ENCODE measurements at places on chromosomes 13 and 19.
A peak's percentile ranks its signal among the peaks of the same experiment; 100 is the strongest.

- DNase-seq, result peak; percentile 41
These were observed 81.6 kb downstream of the DPF1 start for GRCh38 chr19:38142176-38143035.

GRCh38 chr13:110234532-110234931 is 72.4 kb downstream of the COL4A1 start:
- no peak for DNase-seq

- no peak for DNase-seq
These were observed 1.6 kb downstream of the MEX3D start for GRCh38 chr19:1566392-1567115.

- DNase-seq, result no peak
These were observed 3.3 kb downstream of the CYP4F8 start for GRCh38 chr19:15618321-15618720.

- DNase-seq, result no peak
These were observed 4.7 kb downstream of the F7 start for GRCh38 chr13:113110048-113110851.

GRCh38 chr13:111539791-111540446 is 219.5 kb downstream of the TEX29 start:
- DNase-seq, result no peak

GRCh38 chr19:55005684-55006488 is 32.2 kb downstream of the GP6 start:
- DNase-seq, result peak; percentile 15

DNA sequence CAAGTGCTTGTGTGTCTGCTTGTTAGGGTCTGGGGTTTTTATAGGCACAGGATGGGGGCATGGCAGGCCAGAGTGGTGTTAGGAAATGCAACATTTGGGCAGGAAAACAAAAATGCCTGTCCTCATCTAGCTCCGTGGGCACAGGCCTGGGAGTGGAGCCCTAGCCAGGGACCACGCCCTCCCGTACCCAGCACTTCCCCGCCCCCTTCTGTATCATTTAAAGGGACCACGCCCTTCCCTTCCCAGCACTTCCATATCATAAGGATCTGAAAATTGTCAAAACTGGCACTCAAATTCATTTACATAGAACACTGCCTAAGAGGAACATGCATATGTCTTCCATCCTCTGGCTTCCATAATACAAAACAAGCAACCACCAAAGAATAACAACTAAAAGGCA is 185.8 kb downstream of the B3GLCT start:
- no peak for DNase-seq

GRCh38 chr19:48292798-48293197 is 22.9 kb downstream of the ZNF114 start:
- DNase-seq, result no peak

DNA sequence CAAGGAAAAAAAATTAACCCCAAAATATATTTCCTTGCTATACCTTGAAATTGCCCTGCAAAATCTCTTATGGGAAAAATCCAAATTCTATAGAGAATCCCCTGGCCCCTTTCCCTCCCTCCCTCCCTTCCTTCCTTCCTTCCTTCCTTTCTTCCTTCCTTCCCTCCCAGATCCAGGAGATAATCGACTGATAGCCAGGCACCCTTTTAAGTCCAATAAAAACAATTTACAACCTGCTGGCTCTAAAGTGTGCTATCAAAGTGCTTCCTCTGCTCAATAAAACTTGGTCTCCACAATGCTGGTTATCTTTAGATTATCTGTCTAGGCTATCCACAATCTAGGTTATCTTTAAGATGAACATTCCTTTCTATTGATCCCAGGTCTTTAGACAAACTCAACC is 83.1 kb upstream of the TUBA3C start:
- no peak for DNase-seq

GRCh38 chr13:77230560-77230959 is 96.3 kb downstream of the MYCBP2 start:
- no peak for DNase-seq

GRCh38 chr19:41195675-41196497 is 2.9 kb downstream of the CYP2S1 start:
- DNase-seq, result no peak

GRCh38 chr19:30318936-30319335 is 53.2 kb upstream of the ZNF536 start:
- no peak for DNase-seq

DNA sequence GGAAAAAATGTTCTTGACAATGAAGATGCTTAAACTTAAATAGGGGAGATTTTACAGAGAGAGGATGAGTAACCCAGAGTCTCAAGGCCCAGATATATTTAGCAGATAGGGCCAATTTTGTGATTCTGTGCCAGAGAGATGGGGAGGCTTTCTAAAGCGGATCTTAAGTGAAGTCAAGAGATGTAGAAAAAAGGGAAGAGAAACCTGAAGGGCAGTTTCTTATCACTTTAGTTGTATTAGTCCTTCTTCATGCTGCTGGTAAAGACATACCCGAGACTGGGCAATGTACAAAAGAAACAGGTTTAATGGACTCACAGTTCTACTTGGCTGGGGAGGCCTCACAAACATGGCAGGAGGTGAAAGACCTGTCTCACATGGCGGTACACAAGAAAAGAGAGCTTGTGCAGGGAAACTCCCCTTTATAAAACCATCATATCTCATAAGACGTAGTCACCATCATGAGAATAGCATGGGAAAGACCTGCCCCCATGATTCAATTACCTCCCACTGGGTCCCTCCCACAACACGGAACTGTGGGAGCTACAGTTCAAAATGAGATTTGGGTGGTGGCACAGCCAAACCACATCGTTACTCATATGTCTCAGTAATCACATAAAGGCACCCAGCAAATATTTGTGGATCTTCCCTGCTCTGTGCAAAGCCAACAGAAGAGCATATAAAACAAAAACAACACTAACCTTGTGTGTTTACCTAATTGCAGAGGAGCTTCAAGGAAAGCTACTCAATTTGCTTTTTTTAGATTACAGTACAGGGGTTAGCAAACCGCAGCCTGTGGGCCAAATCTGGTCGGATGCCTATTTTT is 102.6 kb upstream of the MYCBP2 start:
- no peak for DNase-seq

DNA sequence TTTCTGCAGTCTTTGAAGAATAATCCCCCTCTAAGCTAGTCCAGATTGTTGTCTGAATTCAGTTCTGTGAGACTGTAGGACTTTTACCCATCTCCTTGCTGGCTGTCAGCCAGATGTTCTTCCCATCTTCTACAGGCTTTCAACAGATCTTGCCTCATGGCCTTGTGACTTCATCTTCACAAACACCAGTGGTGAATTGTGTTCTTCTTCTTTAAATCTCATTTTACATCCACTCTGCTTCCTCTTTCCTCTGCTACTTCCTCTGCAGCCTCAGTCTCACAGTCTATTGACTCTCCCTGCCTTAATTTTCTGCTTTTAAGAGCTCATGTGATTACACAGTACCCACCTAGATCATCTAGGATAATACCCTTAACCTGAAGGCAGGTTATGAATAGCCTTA is 859.0 kb upstream of the SLITRK1 start:
- no peak for DNase-seq

DNA sequence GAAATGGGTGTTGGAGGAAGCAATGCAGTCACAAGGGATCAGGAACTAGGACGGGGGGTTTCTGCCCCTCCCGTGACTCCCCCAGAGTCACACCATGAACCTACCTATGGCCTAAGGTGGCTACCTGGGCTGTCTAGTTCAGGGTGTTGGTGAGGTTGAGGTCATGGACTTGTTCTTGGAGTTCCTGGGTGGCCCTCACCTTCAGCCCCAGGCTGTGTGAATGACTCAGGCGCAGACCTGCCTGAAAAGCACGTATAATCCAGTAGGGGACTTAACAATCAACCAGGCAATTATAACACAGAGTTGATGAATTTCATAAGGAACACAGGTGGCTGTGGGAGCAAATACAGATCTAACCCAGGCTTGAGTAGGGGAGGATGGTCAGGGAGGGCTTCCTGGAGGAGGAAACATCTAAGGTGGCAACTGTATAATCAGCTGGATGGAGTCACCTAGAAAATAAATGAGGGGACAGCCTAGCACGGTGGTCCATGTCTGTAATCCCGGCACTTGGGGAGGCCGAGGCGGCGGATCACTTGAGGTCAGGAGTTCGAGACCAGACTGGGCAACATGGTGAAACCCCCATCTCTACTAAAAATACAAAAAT is 25.6 kb upstream of the ADGRE1 start:
- DNase-seq, result no peak

DNA sequence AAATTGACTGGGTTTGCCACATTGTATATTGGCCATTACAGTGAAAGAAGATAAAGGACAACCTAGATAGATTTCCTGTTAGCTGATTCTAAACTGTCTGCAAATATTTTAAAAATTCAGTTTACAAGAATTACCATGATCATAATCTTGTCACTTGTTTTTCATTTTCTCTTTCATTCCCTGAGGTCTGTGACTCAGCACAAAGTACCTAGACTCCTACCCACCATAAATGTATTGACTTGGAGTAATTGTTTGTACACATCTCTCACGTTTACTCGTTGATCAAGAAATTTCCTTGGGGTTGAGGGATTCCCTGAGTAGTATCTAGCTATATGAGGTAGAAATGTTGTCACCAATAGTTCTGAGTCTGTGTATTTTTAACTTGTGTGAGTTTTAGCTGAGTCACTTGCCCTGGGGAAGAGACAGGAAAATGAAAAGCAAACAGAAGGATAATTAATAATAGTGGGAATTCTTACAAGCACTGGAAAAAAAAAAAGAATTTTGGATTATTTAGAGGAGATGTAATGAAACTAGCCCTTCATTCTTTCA is 299.2 kb upstream of the DACH1 start:
- DNase-seq, result no peak

GRCh38 chr13:75764251-75764925 is 128.3 kb downstream of the LMO7 start:
- no peak for DNase-seq

- DNase-seq, result no peak
These were observed 302.0 kb downstream of the KLF12 start for GRCh38 chr13:73832128-73832588.

- no peak for DNase-seq
These were observed 15.7 kb upstream of the SCEL start for GRCh38 chr13:77519808-77520207.

DNA sequence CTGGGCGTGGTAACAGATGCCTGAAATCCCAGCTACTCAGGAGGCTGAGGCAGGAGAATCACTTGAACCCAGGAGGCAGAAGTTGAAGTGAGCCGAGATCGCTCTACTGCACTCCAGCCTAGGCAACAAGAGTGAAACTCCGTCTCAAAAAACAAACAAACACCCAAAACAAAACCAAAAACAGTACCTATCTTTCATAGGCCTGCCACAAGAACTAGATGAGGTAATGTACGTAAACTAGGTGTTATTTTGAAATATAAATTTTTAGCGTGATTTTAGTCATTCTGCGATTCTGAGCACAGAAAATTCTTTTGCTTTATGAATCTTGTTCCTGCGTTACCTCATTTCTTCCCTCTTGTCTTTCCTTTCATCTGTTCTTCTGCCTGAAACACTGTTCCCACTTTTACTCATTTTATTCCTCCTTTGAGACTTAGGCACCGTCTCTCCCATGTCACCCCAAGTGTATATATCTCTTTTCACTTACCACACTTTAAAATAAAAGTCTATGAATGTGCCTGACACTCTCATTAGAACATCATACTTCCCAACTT is 238.2 kb upstream of the HTR2A start:
- no peak for DNase-seq

DNA sequence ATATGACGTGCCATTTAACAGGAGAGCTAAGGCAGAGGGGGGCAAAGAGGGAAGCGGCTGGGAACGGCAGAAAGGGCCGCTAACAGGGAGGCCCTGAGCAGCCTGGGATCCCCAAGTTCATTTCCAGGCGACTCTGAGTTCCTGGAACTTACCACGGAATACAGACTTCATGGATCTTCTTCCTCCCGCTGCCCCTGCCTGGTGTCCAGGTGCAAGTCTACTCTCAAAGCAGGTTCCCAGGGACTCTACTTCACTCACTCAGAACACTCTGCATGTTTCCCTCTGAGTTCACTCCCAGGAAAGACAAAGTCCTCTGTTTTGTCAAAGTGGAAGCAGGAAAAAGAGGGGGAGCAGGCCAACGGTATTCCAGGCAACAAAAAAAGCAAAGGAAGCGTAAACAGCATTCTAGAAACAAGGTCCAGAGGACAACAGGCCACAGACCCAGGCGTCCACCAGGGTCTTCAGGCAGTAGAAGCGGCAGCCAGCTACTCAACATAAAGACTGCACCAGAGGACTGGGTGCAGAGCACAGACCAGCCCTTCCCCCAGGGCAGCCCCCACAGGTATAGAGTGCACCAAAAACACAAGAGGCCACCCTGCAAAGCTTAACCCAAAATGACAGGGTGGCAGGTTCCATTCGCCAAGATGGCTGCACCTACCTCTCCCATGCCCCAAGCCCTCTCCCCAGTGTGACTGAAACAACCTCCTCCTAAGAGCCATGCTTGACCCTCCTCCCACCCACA is 3.0 kb downstream of the MIER2 start:
- DNase-seq, result no peak

DNA sequence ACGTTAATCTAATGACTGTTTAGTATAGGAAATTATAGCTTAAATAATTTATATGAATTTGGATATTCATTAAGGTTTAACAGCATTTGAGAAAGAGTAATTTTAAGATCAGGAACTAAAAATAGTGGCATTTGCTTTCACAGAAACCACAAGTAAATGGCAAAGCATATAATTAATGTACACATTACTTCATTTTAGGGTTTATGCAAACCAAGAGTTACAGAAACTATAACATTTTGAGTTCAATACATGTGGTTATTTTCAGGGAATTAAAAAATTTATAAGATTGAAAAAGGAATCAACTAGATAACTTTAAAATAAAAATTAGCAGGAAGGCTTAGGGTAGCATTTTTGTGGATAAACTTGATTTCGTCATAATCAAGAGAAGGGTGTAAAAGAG is 151.7 kb upstream of the MIR17HG start:
- DNase-seq, result no peak

GRCh38 chr19:16303755-16304154 is 20.9 kb upstream of the KLF2 start:
- DNase-seq, result no peak

DNA sequence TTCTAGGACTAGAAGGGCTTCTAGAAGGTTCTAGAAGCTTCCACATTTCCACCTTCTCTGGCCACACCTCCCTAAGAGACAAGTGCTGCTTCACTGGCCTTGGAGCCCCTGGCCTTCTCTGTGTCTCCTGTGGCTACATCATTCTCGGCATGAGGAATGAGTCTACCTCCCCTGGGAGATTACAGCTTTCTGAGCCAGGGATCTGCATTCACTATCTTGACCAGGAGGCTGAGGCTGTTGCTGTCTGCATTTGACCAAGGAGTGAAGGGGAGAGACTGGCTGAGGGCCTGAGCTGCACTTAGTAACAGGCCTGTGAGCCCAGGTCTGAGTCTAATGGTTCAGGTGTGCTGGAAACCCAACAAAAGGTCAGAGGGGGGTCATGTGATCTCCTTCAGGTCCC is 5.3 kb downstream of the CPAMD8 start:
- no peak for DNase-seq

DNA sequence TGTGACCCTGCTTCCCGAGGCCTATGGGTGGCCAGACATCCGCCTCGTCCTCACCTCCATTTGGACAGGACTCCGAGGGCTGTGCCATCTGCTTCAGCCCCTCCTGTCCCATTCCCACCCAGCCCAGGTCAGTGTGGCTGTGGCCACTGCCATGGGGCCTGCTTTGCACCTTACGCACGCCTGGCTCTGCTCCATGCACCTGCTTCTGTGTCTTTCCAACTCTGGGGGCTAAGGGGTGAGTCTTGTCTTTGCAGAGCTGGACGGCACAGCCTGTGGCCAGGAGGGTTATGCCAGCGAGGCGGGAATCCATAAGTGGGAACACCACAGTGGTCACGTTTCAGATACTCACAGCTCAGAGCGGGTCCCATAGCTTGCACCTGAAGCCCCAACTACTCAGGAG is 5.2 kb upstream of the ZNF554 start:
- DNase-seq, result no peak

- no peak for DNase-seq
These were observed 20.4 kb upstream of the TNFSF13B start for GRCh38 chr13:108249150-108249549.

Measured in stimulated activated CD4-positive, alpha-beta T cell treated with anti-CD3 and anti-CD28 coated beads, Interleukin-12 subunit alpha, Interleukin-12 subunit beta, amount 100 ng/mL, for 24 hours (primary cell).